ENCODE measurements at places on chromosomes 3 and 15. TPM values are rescaled to one million over a fixed set of nuclear protein-coding genes. Genes with fewer than 3 reads are reported as not detected.

Gene CNBP
- 236 TPM for total RNA-seq

DNA sequence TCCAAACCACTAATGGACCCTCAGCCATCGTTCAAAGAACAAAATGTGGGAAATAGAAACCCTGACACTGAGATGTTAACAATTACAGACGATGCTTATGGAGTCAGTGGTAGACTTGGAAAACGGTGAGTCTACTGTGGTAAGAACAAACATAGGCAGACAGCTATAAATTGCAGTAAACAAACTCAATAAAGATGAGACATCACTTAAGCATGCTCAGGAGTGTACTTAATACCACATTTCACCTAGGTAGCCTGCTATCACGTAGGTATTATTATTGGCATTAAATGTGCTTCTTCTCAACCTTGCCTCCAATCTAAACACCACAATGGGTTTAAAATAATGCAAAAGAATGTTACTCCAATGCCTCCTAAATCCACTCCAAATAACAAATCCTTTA is 2.5 kb downstream of the OSBPL10 start:
- H3K4me3 ChIP-seq: no peak overlapping the region
- H3K27ac ChIP-seq: no peak overlapping the region
- peaks cover 19% of the 10 kb centered on the region for H3K4me1 ChIP-seq
- H3K27me3 ChIP-seq: peaks cover 20% of the 10 kb centered on the region

DNA sequence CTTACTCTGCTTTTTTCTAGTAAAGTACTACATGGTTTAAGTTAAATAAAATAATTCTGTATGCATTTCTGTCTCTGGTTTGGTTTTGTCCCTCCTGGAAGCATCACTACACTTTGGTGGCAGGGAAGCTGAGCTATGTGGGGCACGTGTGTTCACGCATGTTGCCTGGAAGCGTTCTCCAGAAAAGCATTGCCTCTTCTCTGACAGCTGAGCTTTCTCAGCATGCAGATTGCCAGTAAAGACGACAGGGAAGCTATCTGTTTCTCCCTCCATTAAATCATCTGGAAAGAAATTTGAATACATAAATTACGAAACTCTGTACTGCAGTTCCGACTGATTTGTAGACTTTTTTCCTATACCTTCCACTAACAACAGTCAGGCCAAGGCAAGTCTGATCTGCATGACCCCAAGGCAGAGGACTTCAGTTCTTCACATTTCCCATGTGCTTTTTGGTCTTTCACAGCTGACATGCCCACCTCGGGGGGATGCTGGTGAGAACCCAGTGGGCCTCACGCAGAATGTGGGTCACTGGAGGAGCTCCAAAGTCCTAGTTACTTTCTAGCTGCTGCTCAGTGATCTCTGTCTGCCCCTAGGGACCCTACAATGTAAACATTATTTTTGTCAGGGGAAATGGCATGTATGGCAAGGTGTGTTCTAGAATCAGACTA is 43.0 kb downstream of the PGPEP1L start:
- H3K27ac ChIP-seq: no peak overlapping the region
- peak; percentile 60 for DNase-seq
- no peak overlapping the region for H3K4me3 ChIP-seq
- H3K4me1 ChIP-seq: no peaks in the 10 kb centered on the region
- peaks cover 27% of the 10 kb centered on the region for H3K36me3 ChIP-seq

- H3K27ac ChIP-seq: peak overlapping the region; percentile 48
- peak; percentile 91 for DNase-seq
- no peaks in the 10 kb centered on the region for H3K36me3 ChIP-seq
- peak overlapping the region; percentile 1 for H3K4me3 ChIP-seq
Measured at GRCh38 chr15:97234851-97235610, 725.5 kb upstream of the ARRDC4 start.

DNA sequence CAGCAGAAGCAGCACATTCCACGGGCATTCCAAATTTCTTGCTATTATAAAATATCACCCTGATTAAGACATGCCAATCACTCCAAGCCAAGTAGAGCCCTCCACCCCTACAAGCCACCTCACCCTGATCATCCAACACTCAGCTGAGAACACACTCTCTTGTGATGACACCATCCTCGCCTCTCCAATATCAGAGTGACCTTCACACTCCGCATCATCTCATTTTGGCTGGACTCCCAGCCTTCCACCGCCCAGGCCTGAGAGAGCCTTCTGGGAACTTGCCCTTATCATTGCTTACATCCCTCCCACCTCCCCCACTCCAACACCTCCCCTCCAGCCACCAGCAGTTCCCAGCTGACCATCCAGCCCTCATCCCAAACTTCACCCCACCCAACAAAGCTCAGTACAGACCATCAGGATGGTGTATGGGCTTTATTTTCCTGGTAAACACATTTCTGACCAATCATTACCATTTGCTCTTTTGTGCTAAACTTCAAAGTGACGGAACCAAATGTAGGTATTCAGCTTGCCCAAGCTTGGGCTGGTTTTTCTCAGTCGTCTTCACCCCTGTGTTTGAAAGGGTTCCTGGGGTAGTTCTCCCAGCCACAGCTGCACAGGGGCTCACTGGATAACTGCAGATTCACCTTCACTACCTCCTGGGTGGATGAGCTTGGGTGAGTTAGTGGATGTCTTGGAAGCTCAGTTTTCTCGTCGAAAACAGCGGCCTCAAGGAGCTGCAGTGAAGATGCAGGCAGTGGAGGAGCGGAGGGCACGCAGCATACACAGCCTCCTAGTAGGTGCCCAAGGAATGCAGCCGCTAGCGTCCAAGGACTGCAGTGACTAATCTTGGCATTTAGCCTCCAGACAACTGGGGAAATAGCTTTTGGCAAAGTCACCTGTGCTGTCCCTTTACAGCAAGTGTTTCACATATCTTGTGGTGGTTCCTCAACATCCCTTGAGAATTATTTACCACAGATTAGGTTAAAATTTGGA is 115.1 kb downstream of the LIPC start:
- H3K4me3 ChIP-seq: no peak overlapping the region
- H3K27ac ChIP-seq: no peak overlapping the region
- no peaks in the 10 kb centered on the region for H3K27me3 ChIP-seq
- DNase-seq: no peak
- peaks cover 6% of the 10 kb centered on the region for H3K4me1 ChIP-seq
- H3K36me3 ChIP-seq: no peaks in the 10 kb centered on the region
